ENCODE measurements at places on chromosomes 12 and 14.

DNA sequence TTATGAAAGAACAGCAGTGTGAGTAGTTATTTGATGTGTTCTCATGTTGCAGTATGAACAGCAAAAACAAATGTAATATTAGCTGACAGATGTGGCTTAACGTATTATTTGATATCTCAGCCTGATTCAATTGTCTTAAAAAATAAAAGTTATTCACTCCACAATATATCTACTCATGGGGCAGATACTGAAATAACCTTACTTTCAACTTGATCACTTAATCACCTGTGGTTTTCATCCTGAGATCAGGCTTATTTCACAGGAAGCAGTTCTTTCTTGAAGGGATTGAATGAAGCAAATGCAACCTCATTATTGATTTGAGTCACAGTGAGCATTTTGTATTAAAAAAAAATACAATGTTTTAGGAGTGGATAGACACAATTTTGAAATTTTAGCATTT lies 90.3 kb downstream of the AKAP6 start:
- DNase-seq = no peak

DNA sequence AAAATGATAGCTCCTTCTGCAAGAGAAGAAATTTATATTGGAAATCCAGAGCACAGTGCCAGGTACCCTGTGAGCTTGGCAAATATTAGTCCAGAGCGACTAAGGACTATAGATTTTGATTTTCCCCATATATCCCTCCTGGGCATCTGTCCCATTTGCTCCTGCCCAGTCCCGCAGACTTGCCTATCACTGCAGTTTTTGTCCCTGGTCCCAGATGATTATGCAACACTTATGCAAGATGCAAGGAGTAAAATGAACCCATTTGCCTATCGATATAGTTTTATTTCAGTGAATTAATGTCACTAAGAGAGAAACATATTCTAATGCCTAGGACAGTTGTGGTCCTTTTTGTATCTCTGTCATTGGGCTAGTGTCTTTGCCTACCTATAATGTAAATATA lies 215.9 kb upstream of the BMP4 start:
- no peak for DNase-seq

- DNase-seq = no peak
Observed at GRCh38 chr12:121461048-121461447, 61.1 kb downstream of the RNF34 start.

GRCh38 chr12:115752156-115752555 lies 525.3 kb downstream of the MED13L start:
- no peak for DNase-seq

All from NCI-H2081 treated with DMSO at 0.1 percent for 48 hours (cell line).